ENCODE measurements at places on chromosomes 5 and 9.

DNA sequence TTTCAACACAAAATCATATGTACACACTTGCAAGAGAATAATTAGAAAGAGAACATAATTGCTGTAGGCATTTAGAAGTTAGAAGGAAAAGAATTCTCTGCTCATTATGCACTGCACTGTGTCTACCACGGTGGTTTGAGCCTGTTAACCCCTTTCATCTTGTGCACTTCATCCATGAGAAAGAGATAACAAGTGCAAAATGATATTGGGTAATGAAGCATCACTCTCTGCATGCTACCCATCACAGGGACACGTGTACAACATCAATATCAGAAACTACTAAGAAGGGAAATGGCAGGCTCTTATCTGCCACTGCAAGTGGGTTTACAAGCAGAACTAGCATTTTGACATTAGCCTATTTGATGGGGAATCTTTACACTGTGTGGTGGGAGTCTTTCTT is 202.6 kb downstream of the CDH12 start:
- DNase-seq, result no peak

DNA sequence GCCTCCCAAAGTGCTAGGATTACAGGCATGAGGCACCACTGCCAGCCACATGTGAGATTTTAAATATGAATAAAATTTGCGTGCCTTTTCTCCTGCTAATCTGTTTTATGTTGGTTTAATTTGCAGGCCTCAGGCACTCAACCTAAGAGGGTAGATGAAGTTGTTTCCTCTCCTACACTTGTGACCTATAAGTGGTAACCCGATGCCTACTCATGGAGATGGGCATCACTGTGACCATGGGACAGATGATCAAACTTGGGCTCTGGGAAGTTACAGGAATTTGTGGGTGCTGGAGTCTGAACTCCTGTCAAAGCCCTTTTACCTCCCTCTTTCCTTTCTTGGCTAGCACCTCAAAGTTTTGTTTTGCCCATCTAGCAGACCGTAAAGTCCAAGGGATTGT is 1.1 kb downstream of the SLC28A3 start:
- no peak for DNase-seq

- DNase-seq, result no peak
Measured at GRCh38 chr5:87150630-87151029, 117.1 kb upstream of the RASA1 start.

GRCh38 chr9:18608371-18608770 is 134.4 kb downstream of the ADAMTSL1 start:
- no peak for DNase-seq

DNA sequence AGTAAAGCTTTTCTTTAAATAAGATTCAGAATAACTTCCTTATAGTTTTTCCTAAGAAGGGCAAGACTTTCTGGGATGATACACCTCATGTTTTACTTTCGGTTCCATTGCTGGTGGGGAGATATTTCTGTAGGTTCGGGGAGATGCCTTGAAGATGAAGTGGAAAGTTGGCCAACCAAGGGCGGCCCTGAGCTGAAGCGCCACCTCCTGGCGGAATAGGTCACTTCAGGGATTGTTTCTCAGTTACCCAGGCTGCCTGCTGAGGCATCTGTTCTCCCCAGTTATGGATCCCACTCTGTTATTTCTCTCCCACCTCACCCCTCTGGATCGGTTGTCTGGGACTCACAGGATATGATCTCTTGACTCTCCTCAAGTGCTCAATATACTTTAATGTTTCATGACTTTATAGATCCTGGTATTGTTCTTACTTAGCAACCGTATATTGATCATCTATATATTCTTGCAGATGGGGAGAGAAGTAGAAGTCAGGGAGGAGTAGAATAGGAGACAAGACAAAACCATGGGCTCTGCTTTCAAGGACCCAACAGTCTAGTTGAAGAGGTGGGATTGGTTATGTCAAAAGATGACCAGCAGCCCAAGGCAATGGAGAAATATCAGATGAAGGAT is 23.4 kb downstream of the MEGF10 start:
- DNase-seq, result peak; percentile 25

GRCh38 chr5:137431051-137431450 is 68.1 kb downstream of the SPOCK1 start:
- no peak for DNase-seq

DNA sequence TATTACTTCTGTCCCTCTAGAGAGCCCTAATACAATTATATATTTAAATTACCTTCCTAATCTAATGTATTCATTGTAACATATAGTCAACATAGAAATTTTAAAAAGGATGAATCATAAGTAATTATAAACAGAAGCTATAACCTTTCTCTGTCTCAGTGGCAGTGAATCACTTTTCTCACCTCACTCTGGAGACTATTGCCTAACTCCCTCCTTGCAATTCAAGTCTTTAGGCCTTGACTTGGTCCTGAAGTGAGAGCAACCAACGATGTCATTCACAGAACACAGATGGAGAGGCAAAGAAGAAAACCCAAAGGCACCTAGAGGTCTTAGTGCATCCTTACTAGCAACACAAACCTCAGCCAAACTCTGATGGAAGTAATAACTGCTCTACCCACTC is 133.3 kb upstream of the DPYSL3 start:
- no peak for DNase-seq

- no peak for DNase-seq
Measured at GRCh38 chr5:39440958-39441624, 16.3 kb upstream of the DAB2 start.

- DNase-seq, result no peak
Measured at GRCh38 chr9:135792268-135793128, 90.5 kb downstream of the KCNT1 start.

DNA sequence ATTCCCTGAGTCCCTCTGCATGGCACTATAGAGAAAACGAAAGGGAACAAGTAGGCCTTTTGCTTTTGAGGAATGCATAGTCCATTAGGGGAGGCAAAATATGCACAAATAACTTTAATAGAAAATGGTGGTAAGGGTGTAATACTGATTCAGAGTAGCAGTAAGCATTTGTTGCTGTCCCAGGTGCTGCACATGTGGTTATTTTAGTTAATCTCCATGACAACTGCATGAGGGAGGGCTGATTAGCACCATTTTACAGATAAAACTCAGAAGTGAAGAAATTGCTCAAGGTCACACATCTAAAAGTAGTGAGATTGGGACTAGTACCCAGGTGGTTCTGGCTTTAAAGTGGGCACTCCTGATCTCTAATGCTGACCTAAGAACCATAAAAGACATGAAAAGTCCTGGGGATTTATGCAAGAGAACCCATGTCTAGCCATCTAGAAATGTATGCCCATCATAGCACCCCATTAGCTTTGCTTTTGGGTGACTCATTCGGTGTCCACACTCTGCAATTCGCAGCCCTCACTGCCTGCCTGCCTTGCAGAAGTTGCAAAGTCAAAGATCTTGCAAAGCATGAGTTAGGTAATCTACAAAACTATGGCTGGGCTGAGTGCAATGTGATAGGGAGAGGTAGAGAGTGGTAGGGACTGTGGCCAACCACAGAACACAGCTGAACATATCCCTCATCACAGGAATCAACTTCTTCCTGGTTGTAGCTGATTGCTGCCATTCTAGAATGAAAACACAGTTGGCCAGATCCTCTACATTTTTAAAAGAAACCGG is 195.2 kb downstream of the PTTG1 start:
- no peak for DNase-seq

DNA sequence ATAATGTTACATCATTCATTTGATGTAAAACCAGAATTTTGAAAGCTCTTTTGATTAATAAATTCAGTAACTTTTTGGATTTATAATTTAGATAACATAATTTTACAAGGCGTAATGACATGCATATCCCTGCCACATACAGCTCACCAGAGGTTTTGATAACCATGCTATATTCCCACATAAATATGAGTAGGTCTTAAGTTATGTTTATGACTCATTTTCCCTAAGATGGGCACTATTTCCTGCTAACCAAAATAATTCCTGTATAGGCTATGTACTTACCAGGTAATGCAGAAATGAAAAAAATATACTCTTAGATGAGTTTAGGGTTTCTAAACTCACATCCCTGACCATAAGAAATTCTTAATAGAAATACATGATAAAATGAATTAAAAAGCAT is 93.9 kb upstream of the EDIL3 start:
- DNase-seq, result no peak

DNA sequence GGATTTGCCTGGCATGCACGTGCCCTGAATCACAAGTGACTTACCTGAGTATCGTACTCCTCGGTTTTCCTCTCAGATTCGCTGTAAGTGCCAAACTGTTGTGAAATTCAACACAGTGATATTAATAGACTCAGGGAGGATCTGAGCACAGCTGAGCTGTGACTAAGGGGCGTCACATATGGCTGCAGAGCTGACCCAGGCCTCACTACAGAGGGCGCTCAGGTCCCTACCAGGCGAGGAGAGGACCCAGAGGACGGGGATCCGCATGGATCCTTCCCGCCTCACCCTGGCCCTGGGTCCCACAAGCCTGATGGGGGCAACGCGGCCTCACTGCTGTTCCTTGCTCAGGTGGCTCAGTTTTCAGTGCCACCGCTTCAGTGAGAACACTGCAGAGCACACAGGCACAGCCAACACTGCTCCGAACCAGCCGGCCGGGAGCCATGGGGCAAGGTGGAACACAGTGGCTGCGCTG is 20.1 kb downstream of the CLPTM1L start:
- DNase-seq, result no peak

DNA sequence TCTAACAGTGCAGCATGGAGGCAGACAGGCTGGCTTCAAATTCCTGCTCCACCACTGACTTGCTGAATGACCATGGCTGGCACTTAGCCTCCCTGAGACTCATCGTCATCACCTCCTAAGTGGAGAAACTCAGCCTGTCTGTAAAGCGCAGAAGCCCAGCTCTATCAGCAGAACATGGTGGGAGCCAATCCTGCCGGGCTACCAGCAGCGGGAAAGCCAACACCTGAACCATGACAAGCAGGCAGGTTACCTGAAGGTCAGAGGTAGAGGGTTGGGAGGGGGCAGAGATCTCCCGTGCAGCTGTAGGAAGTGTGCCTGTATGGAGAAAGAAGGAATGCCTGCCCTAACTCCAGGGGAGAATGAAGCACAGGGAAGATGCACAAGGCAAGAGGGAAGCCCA is 72.6 kb upstream of the LRRTM2 start:
- no peak for DNase-seq

DNA sequence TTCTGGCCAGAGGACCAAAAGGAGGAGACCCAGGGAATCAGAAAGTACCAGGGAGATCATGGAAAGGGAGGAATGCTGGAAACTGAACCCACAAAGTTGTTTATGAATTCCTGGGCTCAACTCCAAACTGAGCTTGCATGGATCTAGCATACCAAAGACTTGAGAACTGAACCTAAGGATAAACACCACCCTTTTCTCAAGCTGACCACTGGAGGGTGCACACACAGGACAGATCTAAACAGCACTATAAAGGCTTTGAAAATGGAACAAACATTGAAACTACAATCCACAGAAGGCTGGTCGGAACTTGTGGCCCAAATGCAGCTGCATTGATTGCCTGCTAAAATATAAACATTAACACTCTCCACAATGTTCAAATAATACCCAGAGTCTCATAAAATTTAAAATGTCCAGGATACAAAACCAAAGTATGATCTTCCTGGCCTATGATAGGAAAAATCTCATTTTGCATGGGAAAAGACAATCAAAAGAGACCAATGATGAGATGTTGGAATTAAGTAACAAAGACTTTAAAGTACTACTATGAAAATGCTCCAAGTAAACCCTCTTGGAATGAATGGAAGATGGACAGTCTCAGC is 15.6 kb upstream of the IRF1 start:
- DNase-seq, result no peak

DNA sequence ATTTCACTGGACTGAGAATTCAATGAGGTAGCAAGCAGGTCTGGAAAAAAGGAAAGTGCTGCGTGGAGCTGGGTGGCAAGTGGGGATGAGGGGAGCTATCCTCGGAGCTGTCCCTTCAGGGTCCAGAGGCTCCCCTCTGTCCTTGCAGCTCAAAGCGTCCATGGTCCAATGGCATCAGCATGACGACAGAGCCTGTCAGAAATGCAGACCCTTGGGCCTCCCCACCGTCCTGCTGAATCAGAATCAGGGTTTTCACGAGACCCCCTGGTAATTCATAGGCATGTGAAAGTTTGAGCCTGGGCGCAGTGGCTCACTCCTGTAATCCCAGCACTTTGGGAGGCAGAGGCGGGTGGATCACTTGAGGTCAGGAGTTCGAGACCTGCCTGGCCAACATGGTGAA is 5.5 kb downstream of the HIGD2A start:
- DNase-seq, result no peak

- DNase-seq, result no peak
Measured at GRCh38 chr5:96641368-96642280, 20.6 kb upstream of the CAST start.

- DNase-seq, result no peak
Measured at GRCh38 chr5:3384531-3384930, 211.1 kb upstream of the IRX1 start.

DNA sequence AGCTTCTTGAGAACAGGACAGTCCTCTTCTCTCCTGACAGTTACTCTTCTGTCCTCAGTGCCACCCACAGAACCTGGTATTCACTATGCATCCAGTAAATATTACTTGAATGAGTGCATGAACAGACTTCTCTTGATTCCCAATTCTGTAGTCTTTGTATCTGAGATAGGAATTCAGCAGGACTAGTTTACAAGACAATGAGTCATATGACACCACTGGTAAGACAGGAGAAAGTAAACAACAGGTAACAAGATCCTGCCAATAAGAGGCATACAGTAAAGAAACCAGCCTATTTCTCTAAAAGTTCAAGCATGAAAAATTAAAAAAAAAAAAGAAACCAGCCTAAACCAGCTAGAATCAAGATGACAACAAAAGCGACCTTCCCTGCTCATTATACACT is 6.2 kb downstream of the ZNF883 start:
- no peak for DNase-seq

DNA sequence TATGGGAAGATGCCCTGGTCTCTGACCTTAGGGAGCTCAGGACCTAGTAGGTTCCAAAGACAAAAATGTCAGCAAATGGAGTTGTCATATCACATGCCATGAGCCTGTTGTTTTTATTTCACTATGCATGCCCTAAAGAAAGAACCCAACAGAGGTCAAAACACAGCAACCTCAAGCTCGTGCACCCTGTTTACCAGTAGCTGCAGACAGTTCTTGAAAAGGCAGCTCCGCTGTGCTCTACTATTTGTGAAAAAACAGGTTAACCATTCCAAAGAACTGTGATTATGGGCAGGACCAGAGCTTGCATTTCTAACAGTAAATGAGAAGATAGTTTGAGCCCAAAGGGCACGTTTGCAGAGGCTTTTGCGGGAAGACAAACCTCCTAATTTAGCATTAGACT is 22.8 kb downstream of the ITK start:
- no peak for DNase-seq

GRCh38 chr9:71608825-71609447 is 159.4 kb downstream of the CEMIP2 start:
- no peak for DNase-seq

- DNase-seq, result no peak
Measured at GRCh38 chr5:160054831-160055230, 45.9 kb downstream of the TTC1 start.
